ENCODE measurements at places on chromosomes 7 and 10. TPM values are rescaled to one million over a fixed set of nuclear protein-coding genes. Genes with fewer than 3 reads are reported as not detected.

Gene CAMK2B
- polyA plus RNA-seq: 3.3 TPM

DNA sequence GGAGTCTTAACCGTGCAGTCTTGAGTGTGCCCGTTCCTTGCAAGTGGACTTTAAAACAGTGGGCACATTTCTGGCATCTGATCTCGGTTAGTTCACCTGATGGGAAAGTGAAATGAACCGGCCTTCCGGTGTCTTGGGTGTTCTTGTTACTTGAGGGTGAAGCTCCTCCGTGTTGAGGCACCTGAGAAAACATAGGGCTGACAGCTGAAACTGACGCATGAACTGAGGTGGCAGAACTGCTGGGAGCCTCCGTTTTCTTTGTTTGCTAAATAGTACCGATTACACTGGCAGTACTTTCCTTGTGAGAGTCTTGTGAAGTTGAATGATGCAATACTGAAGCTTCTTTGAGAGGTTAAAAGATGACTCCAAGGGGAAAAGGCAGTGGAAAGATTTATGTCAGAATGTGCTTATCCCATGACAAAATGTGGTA is 62.8 kb upstream of the SAMD8 start:
- no peak overlapping the region for H3K4me3 ChIP-seq
- H3K36me3 ChIP-seq: no peaks in the 10 kb centered on the region
- DNase-seq: no peak

DNA sequence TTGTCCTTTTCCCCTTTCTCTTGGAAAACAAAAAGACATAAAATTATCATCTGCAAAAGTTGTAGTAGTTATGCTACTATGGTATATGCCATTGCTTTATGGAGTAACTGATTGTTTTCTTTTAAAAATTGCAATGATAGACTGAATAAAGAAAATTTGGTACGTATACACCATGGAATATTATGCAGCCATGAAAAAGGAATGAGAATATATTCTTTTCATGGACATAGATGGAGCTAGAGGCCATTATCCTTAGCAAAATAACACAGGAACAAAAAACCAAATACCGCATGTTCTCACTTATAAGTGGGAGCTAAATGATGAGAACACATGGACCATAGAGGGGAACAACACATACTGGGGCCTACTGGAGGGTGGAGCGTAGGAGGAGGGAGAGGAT is 538.8 kb downstream of the PLXDC2 start:
- H3K36me3 ChIP-seq: no peaks in the 10 kb centered on the region
- no peak for DNase-seq
- H3K27ac ChIP-seq: no peak overlapping the region
- no peaks in the 10 kb centered on the region for H3K27me3 ChIP-seq

DNA sequence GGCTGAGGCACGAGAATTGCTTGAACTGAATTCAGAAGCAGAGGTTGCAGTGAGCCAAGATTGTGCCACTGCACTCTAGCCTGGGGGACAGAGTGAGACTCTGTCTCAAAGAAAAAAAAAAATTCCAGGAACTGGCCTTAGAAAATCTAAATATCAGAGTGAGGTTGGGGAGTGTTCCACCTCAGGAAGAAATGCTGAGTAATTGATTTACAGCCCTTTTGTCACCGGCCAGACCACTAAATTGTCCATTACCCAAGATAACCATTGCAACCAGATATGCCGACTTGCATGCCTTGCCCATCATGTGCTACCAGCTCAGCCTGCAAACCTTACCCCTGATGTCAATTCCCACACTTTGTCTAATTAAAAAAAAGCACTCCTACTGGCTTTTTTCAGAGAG is 42.4 kb downstream of the CRCP start:
- H3K27me3 ChIP-seq: no peaks in the 10 kb centered on the region
- peaks cover 5% of the 10 kb centered on the region for H3K4me1 ChIP-seq
- peaks cover 18% of the 10 kb centered on the region for H3K36me3 ChIP-seq
- H3K27ac ChIP-seq: no peak overlapping the region
- H3K4me3 ChIP-seq: no peak overlapping the region

DNA sequence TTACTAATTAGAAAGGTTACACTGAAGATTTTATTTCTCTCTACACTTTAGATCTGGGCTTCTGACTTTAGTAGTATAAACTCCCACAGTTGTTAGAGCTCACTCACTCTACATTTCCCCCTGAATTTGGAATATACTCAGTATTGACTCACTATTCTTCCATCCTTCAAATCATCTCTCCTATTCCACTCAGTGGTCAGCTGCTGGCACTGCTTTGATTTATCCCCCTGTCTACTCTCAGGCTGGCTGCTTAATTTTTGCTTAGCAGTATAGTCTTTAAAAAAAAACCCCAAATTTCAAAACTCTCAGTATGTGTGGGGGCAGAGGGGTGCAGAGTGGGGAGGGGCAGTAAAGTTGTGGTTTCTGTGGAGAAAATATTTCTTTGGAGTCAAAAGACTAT is 68.9 kb downstream of the CDK6 start:
- no peaks in the 10 kb centered on the region for H3K27me3 ChIP-seq
- no peak overlapping the region for H3K27ac ChIP-seq
- peaks cover 15% of the 10 kb centered on the region for H3K4me1 ChIP-seq
- no peaks in the 10 kb centered on the region for H3K36me3 ChIP-seq
- no peak overlapping the region for H3K4me3 ChIP-seq

GRCh38 chr10:32189400-32190084 is 133.3 kb upstream of the KIF5B start:
- no peak overlapping the region for H3K4me3 ChIP-seq
- peaks cover 4% of the 10 kb centered on the region for H3K4me1 ChIP-seq
- no peak overlapping the region for H3K27ac ChIP-seq

DNA sequence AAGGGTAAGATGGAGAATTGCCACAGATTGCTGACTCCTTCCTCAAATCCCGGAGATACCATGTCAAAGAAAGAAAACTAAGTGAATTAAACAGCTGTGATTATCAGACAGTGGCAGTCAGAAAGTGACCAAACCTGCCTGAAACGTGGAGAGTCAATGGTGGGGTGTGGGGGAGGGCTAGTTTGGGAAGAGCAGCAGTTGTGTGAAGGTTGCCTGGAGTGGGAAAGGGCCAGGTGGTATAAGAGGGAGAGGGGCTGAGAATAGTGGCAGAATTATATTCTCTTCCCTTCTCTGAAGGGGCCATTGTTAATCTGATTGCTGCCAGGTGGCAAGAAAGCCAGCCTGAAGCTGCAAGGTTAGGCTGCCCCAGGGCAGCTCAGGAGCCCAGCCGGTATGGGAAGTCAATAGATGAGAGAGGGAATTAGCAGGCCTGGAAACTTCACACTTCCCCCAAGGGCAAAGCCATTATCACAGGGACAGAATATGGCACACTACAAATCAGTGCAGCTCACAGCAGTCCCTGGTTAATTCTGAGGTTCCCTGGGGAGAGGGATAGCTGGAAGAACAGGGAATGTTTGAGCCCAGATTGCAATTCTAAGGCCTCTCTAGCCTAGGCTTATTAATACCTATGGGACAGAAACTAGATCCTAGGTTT is 83.9 kb upstream of the ITGB1 start:
- no peak for DNase-seq
- H3K4me1 ChIP-seq: no peaks in the 10 kb centered on the region
- no peaks in the 10 kb centered on the region for H3K36me3 ChIP-seq
- no peak overlapping the region for H3K27ac ChIP-seq
- no peaks in the 10 kb centered on the region for H3K27me3 ChIP-seq

DNA sequence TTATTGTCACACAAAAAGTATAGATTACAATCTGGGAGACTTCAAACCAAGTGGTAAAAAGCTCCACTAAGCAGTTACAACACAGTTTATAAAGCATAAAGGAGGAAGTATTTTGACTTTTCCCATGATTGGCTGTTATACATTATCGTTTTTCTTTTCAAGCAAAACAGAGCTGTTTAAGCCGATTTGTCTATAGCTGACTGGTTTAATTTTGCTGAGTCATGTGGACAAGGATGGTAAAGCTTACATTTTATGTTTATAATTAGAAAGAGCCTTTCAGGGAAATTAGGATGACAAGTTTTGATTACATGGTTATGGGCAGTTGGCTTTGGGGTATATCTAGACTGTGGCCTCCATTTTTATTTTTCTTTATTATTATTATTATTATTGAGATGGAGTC is 152.5 kb upstream of the STK17A start:
- no peaks in the 10 kb centered on the region for H3K4me1 ChIP-seq
- DNase-seq: no peak
- no peaks in the 10 kb centered on the region for H3K36me3 ChIP-seq
- no peak overlapping the region for H3K27ac ChIP-seq
- no peaks in the 10 kb centered on the region for H3K27me3 ChIP-seq

GRCh38 chr10:4535521-4535920 is 290.5 kb upstream of the AKR1E2 start:
- DNase-seq: no peak
- H3K27me3 ChIP-seq: no peaks in the 10 kb centered on the region
- H3K4me3 ChIP-seq: no peak overlapping the region
- H3K4me1 ChIP-seq: no peaks in the 10 kb centered on the region

Gene CLEC5A
- polyA plus RNA-seq: 0.32 TPM

Gene FAM25C
- not detected for polyA plus RNA-seq

Gene ITGA8
- polyA plus RNA-seq: 0.06 TPM

GRCh38 chr7:142685877-142686508 is 63.3 kb upstream of the PRSS1 start:
- no peak overlapping the region for H3K27ac ChIP-seq
- no peak for DNase-seq
- peaks cover 4% of the 10 kb centered on the region for H3K27me3 ChIP-seq
- H3K36me3 ChIP-seq: no peaks in the 10 kb centered on the region
- no peak overlapping the region for H3K4me3 ChIP-seq

DNA sequence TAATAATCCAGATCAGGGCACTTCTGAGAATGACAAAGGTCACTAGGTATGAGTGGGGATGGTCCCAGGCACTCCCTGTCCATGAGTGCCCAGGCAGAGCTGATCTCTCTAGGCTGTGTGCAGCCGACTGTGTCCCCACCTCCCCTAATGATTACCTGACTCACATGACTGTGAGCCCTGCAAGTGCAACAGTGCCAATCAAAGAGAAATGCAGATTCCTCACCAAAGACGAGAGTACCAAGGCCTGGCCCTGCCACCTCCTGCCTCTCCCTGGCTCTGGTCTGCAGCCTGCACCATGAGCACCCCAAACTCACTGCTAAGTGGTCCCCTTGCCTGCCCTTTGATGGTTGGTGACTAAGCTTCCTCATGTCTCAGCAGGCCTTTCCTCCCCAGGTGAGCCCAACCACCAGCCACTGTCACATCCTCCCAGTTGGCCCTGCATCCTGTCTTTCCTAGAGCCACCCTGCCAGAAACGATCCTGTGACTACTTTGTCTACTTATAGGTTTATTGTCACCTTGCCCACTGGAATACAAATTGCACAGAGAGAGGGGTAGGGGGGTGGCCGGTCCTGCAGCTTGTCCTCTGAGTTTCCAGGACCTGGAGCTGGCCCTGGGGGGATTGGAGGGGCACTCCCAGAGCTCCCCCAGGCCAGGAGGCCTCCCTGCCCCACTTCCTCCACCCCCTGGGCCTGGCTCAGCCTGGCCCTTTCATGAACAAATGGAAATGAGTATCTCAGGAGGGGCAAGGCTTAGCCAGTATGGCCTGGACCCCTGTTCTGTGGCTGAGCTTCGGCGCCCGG is 22.4 kb upstream of the GDF10 start:
- no peak for DNase-seq
- H3K4me3 ChIP-seq: no peak overlapping the region
- H3K4me1 ChIP-seq: no peaks in the 10 kb centered on the region
- H3K27ac ChIP-seq: no peak overlapping the region

GRCh38 chr10:73019100-73019499 is 64.5 kb upstream of the PLA2G12B start:
- no peaks in the 10 kb centered on the region for H3K4me1 ChIP-seq
- no peak overlapping the region for H3K27ac ChIP-seq
- peaks cover 31% of the 10 kb centered on the region for H3K36me3 ChIP-seq
- no peaks in the 10 kb centered on the region for H3K27me3 ChIP-seq
- no peak overlapping the region for H3K4me3 ChIP-seq

DNA sequence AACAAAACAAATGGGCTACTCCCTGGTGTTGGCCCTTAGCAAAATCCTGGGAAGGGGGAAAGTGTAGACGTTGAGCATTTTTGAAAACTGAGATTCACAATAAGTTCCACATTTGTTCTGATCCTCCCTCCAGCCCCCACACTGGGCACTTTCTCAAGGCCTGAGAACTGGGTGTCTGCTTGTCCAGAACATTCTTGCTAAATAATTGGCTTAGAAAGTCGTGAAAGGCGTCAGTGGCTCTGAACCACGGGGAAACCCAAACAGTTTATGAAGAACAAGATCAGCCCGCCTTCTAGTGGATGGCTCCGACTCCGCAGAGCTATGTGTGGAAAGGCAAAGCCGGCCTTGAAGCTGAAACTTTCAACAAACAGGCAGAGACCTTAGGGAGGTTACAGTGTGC is 370.1 kb downstream of the PRPF18 start:
- H3K36me3 ChIP-seq: no peaks in the 10 kb centered on the region
- no peak overlapping the region for H3K27ac ChIP-seq
- H3K27me3 ChIP-seq: no peaks in the 10 kb centered on the region
- H3K4me3 ChIP-seq: no peak overlapping the region
- H3K4me1 ChIP-seq: peaks cover 2% of the 10 kb centered on the region

GRCh38 chr7:24477398-24478136 is 95.7 kb upstream of the PALS2 start:
- no peaks in the 10 kb centered on the region for H3K27me3 ChIP-seq
- no peak overlapping the region for H3K4me3 ChIP-seq
- no peaks in the 10 kb centered on the region for H3K36me3 ChIP-seq
- DNase-seq: no peak
- H3K4me1 ChIP-seq: peaks cover 4% of the 10 kb centered on the region
- no peak overlapping the region for H3K27ac ChIP-seq

Gene HOXA9
- polyA plus RNA-seq: 0.02 TPM

GRCh38 chr7:121273467-121274167 is 55.2 kb upstream of the WNT16 start:
- no peak for DNase-seq
- peaks cover 6% of the 10 kb centered on the region for H3K36me3 ChIP-seq
- H3K4me3 ChIP-seq: no peak overlapping the region
- H3K4me1 ChIP-seq: peaks cover 9% of the 10 kb centered on the region
- no peaks in the 10 kb centered on the region for H3K27me3 ChIP-seq
- no peak overlapping the region for H3K27ac ChIP-seq

Gene CCL24
- 1.6 TPM for polyA plus RNA-seq

Gene STK31
- 0.03 TPM for polyA plus RNA-seq

- H3K27ac ChIP-seq: no peak overlapping the region
- H3K4me3 ChIP-seq: no peak overlapping the region
- H3K4me1 ChIP-seq: no peaks in the 10 kb centered on the region
- H3K27me3 ChIP-seq: peaks cover 9% of the 10 kb centered on the region
- no peak for DNase-seq
Measured at GRCh38 chr7:23462846-23463245, 7.4 kb downstream of the IGF2BP3 start.

All from liver (tissue), 10 donors.